Activated naive CD4-positive, alpha-beta T cell treated with anti-CD3 and anti-CD28 coated beads, Interleukin-2, amount 50 U/mL, for 16 hours (primary cell): ENCODE measurements at places on chromosomes 3 and 15.

DNA sequence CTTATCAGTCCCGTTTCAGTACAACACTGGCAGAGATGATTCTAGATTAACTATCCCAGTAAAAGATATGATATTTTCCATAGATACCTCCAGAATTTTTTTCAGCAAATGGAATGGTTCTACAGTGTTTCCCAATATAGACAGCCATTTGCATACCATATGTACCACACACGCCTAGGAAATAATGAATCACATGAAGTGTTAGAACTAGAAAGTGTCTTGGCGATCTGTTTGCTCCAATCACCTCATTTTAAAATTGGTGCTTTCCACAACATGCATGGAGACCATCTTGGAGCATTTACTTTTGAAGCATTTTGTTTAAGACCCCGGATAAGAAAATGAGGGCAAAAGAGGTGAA lies 2.0 kb downstream of the C2CD4A start:
- DNase-seq = no peak

- no peak for DNase-seq
Observed at GRCh38 chr3:124429129-124429815, 301.0 kb upstream of the UMPS start.

DNA sequence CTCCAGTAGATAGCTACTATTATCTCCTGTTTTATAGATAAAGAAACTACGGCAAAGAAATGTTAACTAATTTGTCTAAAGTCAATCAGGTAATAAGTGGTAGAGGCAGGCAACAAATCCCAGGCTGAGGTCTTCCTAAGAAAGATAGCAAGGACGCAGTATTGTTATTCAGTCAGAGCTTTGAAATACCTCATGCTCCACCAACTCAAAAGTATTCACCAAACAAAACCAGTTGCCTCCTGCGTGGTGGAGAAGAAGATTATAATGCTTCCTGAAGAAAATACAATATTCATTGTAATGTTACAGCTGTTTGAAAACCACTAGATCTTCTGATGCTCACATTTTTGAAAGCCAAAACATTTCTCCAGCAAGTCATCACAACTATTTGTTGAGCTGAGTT lies 138.2 kb upstream of the CNTN4 start:
- no peak for DNase-seq

- DNase-seq = no peak
Observed at GRCh38 chr3:190169877-190170276, 49.2 kb upstream of the P3H2 start.

GRCh38 chr3:42441791-42442190 lies 31.4 kb upstream of the LYZL4 start:
- no peak for DNase-seq

GRCh38 chr3:73448761-73449301 lies 175.9 kb downstream of the PDZRN3 start:
- DNase-seq = no peak

DNA sequence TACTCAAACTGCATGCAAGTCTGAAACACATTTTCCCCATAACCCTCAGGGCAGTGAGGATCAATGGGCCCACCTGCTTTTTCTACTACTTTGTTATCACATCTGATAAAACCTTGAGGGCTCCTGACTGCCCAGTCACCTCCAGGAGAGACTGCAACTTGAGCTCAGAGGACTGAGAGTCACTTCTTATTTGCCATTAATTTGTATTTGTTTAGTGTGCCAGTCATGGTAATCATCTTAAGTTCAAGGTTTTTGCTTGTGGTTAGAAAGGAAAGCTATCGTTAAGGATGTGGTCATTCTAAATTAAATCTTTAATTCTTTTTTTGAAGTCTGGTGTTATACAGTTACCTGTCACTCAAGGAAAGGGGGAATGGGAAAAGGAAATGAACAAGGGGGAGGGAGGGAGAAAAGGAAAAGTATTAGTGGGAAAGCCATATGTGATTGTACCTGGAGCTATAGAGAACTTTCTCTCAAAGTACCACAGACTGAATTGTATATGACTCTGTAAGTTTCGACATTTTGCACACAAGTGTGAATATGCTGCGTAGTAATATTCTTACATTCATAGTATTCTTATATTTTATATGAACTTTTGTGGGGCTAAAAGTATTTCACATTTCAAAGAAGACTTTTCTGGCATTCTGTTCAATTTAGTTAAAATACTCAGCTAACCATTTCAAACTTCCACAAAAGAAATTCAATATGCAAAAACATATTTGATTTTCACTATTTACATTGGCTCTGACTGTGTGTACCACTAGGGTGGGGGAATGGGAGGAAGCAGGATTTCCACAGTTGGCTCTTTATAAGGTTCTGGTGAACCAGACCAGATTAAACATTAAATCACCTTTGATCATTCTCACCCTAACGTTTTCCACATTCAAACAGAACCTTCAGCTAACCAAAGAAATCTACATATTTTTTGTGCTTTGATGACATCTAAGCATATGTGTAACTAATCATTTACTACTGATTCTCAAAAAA lies 166.5 kb upstream of the ATP11B start:
- DNase-seq = no peak

GRCh38 chr3:141699897-141700296 lies 38.2 kb upstream of the RNF7 start:
- DNase-seq = no peak
